Omental fat pad (tissue), 4 donors: ENCODE measurements at places on chromosomes 2 and 18. TPM values are rescaled to one million over a fixed set of nuclear protein-coding genes. Genes with fewer than 3 reads are reported as not detected.

- DNase-seq: no peak
Observed at GRCh38 chr2:186879312-186879711, 30.3 kb upstream of the ZSWIM2 start.

DNA sequence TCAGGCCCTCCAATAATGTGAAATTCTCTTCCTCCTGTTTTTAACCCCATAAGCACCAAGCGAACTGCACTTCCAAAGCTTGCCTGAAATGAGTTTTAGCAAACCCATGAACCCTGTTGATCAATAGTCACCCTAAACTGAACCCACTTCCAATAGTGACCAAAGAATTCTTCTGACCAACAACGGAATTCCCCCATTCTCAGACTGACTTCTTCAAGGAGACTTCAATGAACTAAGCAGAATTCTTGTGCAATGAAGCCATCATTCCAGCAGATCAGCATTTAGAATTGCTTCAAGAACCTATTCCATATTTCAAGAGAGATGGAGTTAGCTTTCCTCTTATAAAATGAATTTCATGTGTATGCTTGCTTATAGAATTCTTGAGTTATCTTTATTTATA is 176.9 kb upstream of the FN1 start:
- no peak for DNase-seq

- no peak for DNase-seq
Observed at GRCh38 chr2:145777297-145777696, 1257.4 kb upstream of the ZEB2 start.

DNA sequence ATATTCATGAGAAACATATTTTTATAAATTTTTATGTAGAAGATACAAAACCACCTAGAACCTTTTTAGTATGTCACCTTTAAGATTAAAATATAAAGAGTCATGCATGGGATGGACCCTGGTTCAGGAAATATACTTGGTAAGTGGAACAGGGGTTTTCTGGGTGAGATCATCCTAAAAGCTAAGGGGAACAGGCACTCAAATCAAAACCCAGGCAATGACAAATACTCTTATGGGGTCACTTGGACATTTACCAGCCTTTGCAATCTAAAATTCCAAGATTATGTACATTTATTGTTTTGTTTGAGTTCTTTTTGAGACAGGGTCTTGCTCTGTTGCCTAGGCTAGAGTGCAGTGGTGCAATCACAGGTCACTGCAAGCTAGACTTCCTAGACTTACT is 65.8 kb downstream of the SGPP2 start:
- DNase-seq: no peak

DNA sequence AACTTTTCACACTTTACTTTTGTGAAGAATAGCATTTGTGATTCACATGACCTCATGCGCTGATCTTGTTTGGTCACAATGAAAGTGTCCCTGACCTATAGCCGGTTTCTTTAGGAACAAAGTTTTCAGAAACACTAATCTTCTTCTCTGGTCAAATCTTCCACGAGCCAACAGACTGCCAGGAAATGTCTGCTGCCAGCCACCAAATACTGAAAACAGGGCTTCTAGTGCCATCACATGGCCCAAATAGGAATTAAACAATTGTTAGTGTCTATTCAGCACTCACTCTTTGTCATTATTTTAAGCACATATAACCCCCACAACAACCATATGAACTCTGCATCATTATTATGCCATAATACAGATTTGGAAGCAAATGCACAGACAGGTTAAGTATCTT is 286.5 kb upstream of the SYT4 start:
- DNase-seq: no peak

DNA sequence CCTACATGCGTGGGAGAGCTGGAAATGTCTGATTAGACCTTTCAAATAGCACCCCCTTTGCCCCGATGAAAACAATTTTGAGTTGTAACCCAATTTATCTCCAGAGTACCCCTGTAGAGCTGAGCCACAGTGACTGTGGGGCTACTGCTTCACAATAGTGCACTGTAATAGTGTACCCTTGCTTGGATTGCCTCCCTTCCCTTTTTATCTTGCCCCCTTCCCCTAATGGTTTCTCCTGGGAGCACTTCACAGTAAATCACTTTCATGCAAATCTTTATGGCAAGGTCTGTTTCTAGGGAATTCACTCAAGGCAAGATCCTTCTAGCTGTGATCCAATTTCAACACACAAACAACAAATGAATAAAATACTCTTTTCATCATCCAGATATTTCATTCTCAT is 687.6 kb downstream of the MBD2 start:
- no peak for DNase-seq

DNA sequence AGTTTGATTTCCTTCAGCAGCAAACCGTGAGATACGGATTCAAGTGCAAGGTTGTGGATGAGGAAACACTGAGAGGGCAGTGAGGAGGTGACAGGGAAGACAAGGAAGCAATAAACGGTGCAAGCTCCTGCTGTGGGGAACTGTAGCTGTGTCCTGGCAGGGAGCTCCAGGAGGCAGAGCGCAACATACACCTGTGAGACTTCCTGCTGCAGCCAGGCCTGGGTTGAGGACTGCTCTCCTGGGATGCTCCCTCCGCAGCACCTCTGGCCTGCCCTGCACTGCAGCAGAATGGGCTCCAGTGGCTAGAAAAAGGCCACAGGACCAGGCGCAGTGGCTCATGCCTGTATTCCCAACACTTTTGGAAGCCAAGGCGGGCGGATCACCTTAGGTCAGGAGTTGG is 85.5 kb downstream of the MRO start:
- no peak for DNase-seq

DNA sequence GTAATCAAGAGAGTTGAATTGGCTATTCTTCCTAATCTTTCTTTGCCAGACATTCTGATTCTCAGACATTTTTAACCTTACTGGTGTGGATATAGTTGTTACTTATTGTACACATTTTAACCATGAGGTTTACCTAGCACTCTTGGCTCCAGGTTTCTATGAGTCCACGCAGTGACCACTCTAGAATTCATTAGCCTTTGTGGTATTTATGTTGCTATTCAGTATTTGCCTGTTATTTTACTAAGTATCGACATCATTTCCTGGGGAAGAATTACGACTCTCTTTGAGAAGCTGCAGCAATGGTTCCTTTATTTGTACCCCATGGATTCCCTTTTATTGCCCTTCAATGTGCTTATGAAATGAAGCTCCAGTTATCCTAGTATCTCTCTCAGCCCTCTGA is 120.7 kb downstream of the RDH14 start:
- DNase-seq: no peak

- DNase-seq: no peak
Observed at GRCh38 chr2:236511266-236511665, 58.4 kb upstream of the ACKR3 start.

DNA sequence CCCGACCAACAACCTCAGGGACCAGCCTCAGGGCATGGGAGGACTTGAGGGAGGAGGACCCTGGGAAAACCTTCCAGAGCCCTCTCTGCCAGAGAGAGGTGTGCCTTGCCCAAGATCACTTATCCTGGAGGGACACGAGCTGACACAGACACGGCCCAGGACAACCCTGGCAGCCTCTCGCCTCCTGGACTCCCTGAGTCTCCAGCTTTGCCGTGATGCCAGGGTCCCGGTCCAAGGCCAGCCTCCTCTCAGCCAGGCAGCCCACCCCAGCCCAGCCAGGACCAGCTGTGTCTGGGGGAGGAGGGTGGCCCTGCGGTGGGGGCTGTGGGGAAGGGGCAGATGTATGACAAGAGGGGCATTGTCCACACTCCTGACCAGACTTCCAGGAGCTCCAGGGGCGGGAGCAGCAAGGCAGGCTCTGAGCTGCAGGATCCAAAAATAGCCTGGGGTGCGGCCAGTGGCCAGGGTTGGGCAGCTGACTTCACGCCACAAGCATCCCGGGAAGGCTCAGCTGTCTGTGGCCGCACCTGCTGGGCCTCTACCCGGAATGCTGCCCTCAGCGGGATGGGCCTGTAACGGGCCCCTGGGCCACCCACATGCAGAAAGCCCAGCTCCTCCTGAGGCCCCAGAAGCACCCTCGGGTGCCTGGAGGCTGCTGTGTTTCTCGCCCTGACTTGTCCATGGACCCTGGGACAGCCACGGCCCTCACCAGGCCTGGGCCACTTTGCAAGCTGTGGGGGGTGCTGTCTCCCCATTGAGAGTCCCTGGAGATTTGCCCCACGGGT is 65.5 kb upstream of the GPC1 start:
- no peak for DNase-seq

- peak; percentile 88 for DNase-seq
Observed at GRCh38 chr2:53970724-53971602, at the start of gene PSME4. TSS of gene PSME4 (minus strand) at chr2:53970993. CDS start at chr2:53970784, 209 bp downstream.

- DNase-seq: no peak
Observed at GRCh38 chr2:39837856-39838453, 58.9 kb upstream of the THUMPD2 start.

DNA sequence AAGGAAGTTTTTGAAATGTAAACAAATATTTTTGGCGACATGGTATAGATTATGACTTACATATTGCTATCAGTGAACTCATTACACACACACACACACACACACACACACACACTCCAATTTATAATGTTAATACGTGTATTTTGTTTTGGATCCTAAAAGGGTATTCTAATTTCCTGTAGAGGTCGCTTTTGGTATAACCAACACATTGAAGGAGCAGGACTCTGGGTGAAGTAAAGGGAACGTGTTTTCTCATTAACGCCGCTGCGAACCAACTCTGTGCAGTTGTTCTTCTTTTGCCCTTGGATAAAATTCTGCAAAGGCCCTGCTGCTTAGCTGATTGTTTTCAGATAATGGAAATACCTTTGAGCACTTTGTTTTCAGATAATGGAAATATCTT is 190.4 kb downstream of the PMAIP1 start:
- DNase-seq: no peak

GRCh38 chr2:45750484-45750883 is 99.0 kb downstream of the PRKCE start:
- DNase-seq: no peak

GRCh38 chr2:172953970-172954852 is 121.4 kb upstream of the MAP3K20 start:
- no peak for DNase-seq

DNA sequence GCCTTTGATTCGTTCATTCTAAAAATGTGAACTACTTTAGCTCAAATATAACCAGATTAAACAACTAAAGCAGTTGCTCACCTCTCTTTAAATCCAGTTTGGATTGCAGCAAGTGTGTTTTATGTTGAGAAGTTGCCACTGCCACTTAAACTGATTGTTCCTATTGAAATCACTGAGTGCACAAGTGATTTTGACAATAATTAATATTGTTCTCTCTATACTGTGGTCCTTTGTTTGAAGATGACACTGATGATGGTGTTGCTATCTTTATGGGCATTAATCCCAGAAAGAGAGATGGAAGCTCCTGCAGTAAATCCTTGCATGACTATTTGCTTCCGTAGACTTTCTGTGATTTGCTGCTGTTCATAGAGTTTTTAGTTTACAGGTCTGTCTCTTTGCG is 251.4 kb upstream of the ZEB2 start:
- DNase-seq: no peak

- DNase-seq: no peak
Observed at GRCh38 chr2:35938838-35939237, 416.7 kb upstream of the CRIM1 start.

GRCh38 chr2:37779139-37779538 is 107.7 kb upstream of the CDC42EP3 start:
- no peak for DNase-seq

- DNase-seq: no peak
Observed at GRCh38 chr2:133054297-133054696, 384.3 kb upstream of the LYPD1 start.

GRCh38 chr18:75530566-75531211 is 103.2 kb upstream of the SMIM21 start:
- no peak for DNase-seq

DNA sequence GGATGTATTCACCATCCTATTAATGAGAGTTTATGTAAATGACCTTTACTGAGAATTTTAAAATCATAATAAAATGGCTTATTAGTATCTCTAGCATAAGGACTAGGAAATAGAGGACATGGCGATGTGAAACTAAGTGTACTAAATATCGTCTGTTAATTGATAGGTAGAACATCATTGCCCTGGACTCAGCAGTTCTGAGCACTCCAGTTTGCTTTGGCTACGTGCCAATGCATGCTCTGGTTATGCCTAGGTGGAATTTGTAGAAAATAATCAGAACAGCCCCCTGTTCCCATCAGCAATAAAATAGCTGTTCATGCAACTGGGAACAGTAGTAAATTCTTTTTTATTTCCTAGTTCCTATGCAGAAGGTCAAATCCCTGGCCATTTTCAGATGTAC is 247.8 kb downstream of the DOK6 start:
- DNase-seq: no peak

GRCh38 chr2:23772056-23772455 is 154.9 kb downstream of the ATAD2B start:
- no peak for DNase-seq

DNA sequence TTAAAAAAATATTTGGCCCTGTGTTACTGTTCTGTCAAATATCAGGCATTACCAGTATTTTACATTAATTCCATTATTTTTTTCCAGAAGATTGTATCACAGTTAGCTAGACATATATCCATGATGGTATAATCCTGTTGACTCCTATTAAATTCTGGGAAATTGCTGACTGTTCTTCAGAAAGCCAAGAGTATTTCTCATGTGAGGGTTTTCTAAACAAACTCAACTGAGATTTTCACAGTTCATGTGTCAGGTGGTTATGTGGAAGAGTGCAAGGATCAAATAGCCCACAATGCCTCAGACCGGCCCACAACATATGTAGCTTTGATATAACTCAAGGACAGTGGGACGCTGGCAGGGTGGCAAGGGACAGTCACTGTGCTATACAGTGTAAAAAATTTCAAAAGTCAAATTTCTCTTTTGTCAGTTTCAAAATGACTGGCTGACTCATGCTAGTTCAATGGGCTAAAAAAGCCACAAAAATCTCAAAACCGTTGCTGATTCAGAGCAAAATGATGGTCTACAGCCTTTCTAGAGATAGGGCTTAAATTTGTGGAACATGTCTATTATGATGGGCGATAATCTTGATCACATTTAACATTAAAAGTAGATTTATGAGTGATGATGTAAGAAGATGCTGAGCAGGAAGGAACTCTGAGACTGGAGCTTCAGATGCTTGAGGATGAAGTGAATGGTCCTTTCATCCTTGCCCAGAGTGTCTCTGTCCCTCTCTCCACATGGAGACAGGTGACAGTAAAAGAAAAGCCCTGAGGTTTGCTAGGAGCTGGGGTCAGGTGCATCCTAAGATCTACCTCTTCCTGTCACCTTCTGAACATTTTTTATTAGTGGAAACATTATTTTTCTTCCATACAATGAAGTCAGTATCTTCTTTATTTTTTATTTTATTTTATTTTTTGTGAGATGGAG is 175.8 kb upstream of the PIEZO2 start:
- DNase-seq: no peak

DNA sequence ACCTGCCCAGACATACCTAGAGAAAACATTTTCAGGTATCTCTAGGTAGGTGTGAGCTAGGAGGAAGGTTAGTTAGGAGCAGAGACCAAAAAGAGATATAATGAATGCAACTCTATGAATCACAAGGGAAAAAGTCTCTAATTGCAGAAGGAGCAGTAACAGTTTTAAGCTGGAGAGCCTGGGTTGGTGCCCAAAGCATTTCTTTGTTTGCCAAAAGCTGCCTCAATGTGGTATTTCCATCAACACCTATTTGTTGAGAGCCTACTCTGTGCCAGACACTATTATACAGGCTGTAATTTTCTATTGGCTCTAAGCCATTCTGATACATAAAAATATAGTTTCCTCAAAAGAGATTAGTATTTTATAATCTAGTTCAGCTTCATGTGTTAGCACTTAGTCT is 141.6 kb downstream of the UBE2E3 start:
- no peak for DNase-seq

The FAM228B gene
- 13.4 TPM for total RNA-seq

The ICOS gene
- total RNA-seq: not detected

The ZNF397 gene
- 15.9 TPM for total RNA-seq

The IL37 gene
- not detected for total RNA-seq

The AQP12B gene
- total RNA-seq: not detected

The KLHL41 gene
- total RNA-seq: not detected

The CTIF gene
- total RNA-seq: 84.7 TPM

The MLPH gene
- total RNA-seq: 3.8 TPM
